ENCODE measurements at places on chromosomes 11 and 22.

GRCh38 chr11:13271060-13271693 is 6.4 kb upstream of the BMAL1 start:
- no peak for DNase-seq

DNA sequence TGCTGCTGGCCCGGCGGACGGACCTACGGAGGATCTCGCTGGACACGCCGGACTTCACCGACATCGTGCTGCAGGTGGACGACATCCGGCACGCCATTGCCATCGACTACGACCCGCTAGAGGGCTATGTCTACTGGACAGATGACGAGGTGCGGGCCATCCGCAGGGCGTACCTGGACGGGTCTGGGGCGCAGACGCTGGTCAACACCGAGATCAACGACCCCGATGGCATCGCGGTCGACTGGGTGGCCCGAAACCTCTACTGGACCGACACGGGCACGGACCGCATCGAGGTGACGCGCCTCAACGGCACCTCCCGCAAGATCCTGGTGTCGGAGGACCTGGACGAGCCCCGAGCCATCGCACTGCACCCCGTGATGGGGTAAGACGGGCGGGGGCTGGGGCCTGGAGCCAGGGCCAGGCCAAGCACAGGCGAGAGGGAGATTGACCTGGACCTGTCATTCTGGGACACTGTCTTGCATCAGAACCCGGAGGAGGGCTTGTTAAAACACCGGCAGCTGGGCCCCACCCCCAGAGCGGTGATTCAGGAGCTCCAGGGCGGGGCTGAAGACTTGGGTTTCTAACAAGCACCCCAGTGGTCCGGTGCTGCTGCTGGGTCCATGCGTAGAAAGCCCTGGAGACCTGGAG is 74.1 kb downstream of the LRP5 start:
- no peak for DNase-seq

- DNase-seq, result no peak
These were observed 9.3 kb upstream of the MIAT start for GRCh38 chr22:26648011-26648497.

- no peak for DNase-seq
These were observed 18.1 kb downstream of the ANO3 start for GRCh38 chr11:26350002-26350401.

- no peak for DNase-seq
These were observed 137.9 kb downstream of the DCDC1 start for GRCh38 chr11:31231601-31232000.

- no peak for DNase-seq
These were observed 169.6 kb upstream of the FOLH1 start for GRCh38 chr11:49377978-49378377.

- no peak for DNase-seq
These were observed 404.3 kb downstream of the JRKL start for GRCh38 chr11:96794152-96794551.

GRCh38 chr11:116387641-116388040 is 385.1 kb downstream of the BUD13 start:
- no peak for DNase-seq

Data from GM13976 (cell line).